ENCODE measurements at places on chromosomes 11 and 22.

GRCh38 chr22:27578937-27579617, 222.5 kb downstream of the MN1 start:
- DNase-seq: no peak

GRCh38 chr11:60130496-60130895, 42.0 kb downstream of the MS4A2 start:
- DNase-seq: no peak

GRCh38 chr11:126830216-126830806, 170.3 kb downstream of the KIRREL3 start:
- no peak for DNase-seq

DNA sequence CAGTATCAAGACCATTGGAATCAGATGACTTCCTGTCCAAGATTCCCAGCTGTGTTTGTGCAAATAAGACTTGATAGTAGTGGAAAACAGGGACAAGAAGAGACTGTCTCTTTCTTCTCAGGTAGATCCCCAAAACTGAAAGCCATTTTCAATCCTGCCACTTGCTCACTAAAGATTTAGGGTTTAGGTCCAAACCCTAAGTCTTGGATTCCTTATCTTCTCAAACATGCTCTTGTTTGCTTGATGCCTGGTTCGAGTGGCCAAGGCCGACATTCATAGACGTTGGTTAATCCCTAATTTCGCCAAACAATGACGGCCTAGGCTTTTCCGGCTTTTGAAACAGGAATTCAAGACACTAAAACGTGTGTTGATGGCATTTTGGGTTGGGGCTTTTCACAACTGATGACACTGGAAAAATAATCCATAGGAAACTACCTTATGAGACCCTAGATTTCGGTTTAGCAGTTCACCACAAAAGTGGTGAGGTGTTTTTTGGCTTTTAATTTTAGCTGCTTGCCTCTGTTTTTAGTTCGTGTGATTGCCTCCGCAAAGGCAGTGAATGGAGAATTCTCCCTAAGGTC, 1.0 kb upstream of the GTPBP1 start:
- DNase-seq: no peak

- DNase-seq: peak; percentile 85
Observed at GRCh38 chr22:22210375-22210774, 34.2 kb upstream of the VPREB1 start.

GRCh38 chr11:44198146-44198724, 102.8 kb downstream of the EXT2 start:
- no peak for DNase-seq

- DNase-seq: no peak
Observed at GRCh38 chr22:20084547-20085413, 4.7 kb downstream of the DGCR8 start.

DNA sequence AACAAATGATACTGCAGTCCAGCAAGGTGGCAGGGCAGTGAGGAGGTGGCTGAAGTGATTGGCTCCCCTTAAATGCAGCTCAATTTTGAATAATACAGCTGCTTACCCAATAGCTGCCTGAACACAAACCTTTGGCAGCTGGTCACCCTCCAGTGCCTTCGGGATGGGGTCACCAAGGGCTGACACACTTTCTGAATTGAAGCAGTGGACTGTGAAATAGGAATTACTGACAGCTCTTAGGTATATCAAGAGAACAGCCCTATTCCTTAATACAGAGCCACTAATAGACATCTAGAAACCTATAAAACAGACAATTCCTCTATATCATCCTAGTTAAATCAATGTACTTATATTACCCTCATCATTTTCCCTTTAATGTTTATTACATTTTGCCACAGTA, 474.2 kb upstream of the KIRREL3 start:
- DNase-seq: no peak

DNA sequence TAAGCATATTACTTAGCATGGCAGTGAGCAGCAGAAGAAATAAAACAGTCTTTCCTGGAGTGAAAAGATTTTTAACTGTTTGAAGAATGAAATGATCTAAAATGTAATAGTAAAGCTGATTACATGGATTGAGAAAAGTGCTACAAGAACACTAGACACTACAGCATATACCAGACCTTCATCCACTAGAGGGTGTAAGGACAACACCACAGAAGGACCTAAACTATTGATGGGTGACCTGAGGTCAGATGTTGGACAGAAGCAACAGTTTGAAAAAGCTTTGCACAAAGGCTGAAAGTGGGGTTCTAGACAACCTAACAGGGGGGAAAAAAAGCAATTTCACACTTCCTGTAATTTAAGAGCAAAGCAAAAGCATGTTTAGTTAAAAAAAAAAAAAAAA, 97.7 kb downstream of the RBFOX2 start:
- peak; percentile 80 for DNase-seq

GRCh38 chr11:96213500-96213899, 129.5 kb downstream of the MAML2 start:
- peak; percentile 87 for DNase-seq

DNA sequence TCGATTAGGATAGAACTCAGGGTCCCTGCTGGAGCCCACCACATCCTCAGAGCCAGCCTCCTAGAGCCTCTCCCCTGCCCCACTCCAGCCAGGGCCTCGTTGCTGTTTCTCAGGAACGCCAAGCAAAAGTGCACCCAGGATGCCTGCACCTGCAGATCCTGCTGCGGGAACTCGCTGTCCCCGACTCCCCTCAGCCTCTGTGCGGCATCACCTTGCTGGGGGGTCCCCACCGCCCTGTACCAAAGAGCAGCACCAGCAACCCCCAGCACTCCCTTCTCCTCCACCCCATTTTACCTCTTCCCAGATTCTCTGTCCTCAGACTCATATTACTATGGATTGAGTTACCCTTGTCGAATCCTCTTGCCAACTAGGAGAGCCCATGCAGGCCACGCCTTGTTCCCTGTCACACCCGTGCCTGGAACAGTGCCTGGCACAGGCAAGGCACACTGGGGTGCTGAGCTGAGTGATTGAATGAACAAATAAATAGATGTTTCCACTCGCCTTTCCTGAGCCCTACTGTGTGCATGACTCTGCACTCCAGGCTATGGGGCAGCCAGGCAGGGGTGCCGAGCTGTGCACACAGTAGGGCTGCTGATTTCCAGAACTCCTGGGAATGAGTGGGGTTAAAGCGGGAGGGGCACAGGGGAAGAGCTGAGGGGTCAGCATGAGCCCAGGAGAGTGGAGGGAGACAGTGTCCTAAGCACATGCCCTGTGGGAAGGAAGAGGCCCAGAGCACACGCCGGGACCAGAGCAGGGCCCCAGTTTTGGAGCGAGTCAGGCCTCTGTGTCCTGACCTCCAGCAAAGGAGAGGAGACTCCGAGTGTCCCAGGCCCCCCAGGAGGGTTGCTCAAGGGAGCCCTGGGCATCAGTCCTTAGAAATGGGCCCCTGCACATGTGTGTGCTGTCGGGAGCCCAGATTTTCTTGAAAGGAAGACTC, 44.3 kb downstream of the LINC01488 start:
- no peak for DNase-seq

GRCh38 chr11:28077521-28077920, 30.4 kb downstream of the KIF18A start:
- DNase-seq: no peak

GRCh38 chr11:61922539-61922938, 5.2 kb upstream of the RAB3IL1 start:
- DNase-seq: peak; percentile 48

- no peak for DNase-seq
Observed at GRCh38 chr22:41600976-41601375, 11.3 kb upstream of the PMM1 start.

GRCh38 chr11:11579012-11579988, 42.5 kb downstream of the GALNT18 start:
- no peak for DNase-seq

- no peak for DNase-seq
Observed at GRCh38 chr22:28043266-28043665, 124.2 kb upstream of the PITPNB start.

DNA sequence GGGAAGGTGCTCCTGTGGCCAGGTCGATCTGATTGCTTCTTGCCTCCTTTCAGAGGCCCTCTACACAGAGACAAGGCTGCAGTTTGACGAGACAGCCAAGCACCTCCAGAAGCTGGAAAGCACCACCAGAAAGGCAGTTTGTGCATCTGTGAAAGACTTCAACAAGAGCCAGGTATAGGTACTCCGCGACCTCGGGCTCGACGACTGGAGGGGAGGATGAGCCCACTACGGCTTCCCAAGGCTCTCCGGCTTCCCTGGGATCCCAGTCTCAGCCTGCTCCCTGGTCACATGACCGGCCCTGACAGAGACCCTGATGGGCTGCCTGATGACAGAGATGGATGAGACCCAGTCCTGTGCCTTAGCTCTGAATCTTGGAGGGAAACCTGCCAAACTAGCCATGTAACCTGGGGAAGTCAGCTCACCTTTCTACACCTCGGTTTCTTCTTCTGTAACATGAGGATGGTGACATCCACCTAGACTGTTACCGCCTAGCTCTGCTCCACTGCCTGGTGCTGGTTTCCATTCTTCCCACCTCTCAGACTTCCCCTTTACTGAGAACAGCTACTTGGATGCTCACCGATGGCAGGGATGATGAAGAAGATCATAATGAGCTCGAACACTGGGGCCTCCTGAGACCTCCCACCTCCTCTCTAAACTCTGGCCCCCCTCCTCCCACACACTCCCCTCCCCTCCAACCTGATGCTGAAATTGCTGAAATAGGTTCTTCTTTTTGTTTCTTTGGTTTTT, 8.9 kb downstream of the RIBC2 start:
- no peak for DNase-seq

- DNase-seq: peak; percentile 34
Observed at GRCh38 chr22:19795617-19796008, 35.0 kb downstream of the TBX1 start.

- no peak for DNase-seq
Observed at GRCh38 chr22:38464992-38465672, 2.8 kb upstream of the KDELR3 start.

DNA sequence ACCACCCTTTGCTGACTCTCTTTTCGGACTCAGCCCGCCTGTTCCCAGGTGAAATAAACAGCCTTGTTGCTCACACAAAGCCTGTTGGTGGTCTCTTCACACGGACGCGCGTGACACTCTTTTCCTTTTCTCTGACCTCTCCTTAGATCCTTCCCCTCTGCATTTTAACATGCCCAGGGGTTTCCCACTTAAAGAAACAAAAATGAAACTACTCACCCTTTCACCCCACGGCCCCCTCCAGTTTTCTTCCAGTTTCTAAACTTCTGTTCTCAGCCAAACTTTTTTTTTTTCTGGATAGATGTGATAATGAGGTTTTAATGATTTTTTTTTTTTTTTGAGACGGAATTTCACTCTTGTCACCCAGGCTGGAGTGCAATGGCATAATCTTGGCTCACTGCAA, 32.8 kb upstream of the NUP50 start:
- DNase-seq: no peak

- no peak for DNase-seq
Observed at GRCh38 chr11:67674442-67674871, at the start of gene ALDH3B2. Gene ALDH3B2 (minus strand): TSS chr11:67674623. CDS start chr11:67666935, 7,688 bp downstream.

- no peak for DNase-seq
Observed at GRCh38 chr11:120815319-120816100, 208.4 kb upstream of the TBCEL start.

- DNase-seq: peak; percentile 81
Observed at GRCh38 chr11:68200639-68201038, 12.5 kb downstream of the KMT5B start.

DNA sequence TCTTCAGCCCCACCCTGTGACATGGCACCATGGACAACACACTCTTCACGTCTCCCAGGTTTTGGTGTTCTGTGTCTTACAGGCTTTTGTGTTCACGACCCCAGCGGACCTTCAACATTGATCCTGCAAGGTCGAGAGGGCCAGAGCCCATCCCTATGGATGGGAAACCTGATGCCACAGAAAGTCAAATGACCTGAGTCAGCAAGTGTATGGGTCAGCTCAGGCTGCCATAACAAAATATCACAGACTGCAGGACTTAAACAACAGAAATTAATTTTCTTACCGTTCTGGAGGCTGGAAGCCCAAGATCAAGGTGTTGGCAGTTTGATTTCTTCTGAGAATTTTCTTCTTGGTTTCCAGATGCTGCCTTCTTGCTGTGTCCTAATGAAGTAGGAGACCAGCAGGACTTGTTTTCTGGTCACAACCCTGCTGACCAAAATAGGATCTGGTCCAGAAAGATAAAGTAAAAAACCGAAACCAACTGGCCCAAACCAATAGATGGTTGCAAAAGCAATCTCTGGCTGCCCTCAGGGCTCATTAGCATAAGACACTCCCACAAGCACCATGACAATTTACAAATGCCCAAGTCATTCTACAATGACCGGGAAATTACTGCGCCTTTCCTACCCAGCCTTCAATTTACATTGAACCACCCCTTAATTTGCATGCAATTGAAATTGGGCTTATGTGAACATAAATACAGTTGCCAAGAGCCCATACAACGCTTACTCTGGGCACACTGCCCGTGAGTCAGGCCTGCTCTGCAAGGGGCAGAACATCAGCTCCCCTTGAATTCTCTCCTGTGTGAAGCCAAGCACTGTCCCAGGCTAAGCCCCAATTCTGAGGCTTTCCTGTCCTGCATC, 113.9 kb downstream of the RPS6KA4 start:
- DNase-seq: no peak

- no peak for DNase-seq
Observed at GRCh38 chr11:46352063-46352841, 5.0 kb downstream of the DGKZ start.

GRCh38 chr11:78205256-78205655, 16.5 kb downstream of the USP35 start:
- no peak for DNase-seq

DNA sequence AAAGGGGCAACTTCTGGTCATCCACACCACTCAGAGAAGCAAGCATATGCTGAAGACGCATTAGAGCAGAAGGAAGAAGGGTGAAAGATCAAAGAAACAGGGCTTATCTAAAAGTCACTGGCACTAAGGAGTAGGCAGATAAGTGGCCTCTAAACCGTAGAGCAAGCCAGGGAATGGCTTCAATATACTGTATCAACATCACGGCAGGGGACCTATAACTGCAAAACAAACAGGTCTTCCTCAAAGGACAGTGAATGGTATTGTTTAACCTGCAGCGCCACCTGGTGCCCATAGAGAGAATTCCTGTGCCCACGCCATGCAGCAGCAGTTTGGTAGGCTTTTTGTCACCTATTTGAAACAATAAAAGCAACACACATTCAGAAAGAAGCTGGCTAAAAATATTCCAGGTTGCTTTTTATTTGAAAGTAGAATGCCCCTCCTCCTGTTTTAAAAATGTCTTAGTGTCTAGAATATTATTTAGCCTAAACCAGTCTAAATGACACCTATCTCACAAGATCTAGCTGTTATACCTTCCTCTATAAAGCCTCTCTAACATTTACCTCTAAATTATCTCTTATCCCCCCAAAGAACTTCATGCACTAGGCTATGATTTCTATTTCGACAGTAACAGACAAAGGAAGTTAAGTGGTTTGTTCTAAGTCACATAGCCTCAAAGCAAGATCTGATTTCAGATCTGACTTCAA, 21.8 kb downstream of the SNX19 start:
- DNase-seq: peak; percentile 77
